Pulmonary artery endothelial cell (primary cell): ENCODE measurements at places on chromosomes 11 and 22.

DNA sequence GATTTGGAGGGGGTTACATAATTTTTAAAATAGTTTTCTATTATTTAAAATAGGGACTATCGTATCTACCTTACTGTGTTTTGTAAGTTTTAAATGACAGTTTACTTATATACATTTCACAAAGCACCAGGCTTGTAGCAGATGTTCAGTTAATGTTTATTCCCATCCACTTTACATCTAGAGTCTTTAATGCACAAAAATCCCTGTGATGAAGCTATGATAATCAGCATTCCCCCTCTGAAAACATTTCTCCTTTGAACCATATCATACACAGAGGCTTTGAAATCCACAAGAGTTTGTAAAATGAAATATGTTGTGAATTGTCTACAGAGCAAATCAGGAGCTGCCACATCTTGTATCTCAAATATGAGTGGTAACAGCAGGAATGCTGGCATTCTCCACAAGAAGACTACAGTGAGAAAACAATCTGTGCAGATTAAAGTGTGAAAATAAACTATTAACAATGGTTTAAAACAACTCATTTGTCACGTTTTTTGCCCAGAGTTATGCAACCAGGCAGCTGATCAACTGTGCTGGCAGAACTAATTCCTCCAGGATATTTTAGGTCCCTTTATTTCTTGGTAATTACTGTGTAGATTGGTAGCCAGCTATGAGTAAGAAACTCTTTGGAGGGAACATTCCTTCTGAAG lies 699.1 kb upstream of the ARHGAP42 start:
- DNase-seq, result no peak

- no peak for DNase-seq
Measured at GRCh38 chr11:21897752-21898151, 295.1 kb upstream of the ANO5 start.

- no peak for DNase-seq
Measured at GRCh38 chr22:36865346-36865745, 4.5 kb downstream of the NCF4 start.

DNA sequence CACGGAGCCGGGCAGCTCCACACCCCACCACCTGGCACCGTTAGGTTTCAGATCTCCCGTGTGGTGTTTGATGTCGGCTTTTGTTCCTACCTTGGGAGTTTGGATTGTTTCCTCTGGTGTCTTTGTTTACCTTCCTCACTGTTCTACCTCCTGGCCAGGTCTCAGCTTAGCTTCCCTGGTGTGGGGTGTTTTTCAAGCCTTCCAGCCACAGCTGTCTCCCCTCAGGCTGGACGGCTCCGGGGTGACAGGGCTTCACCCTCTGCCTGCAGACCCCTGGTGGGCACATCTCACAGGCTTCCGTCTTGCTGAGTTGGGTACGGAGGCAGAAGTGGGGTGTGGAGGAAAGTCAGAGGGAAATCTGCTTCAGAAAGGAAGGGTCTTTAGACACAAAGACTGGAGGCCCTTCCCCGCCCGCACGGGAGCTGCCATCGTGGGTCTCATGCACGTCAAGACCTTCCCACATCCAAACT lies 59.6 kb upstream of the EMID1 start:
- no peak for DNase-seq
